ENCODE measurements at places on chromosomes 11 and 22.

- DNase-seq, result no peak
Observed at GRCh38 chr22:20414450-20414849, 20.5 kb downstream of the ZNF74 start.

DNA sequence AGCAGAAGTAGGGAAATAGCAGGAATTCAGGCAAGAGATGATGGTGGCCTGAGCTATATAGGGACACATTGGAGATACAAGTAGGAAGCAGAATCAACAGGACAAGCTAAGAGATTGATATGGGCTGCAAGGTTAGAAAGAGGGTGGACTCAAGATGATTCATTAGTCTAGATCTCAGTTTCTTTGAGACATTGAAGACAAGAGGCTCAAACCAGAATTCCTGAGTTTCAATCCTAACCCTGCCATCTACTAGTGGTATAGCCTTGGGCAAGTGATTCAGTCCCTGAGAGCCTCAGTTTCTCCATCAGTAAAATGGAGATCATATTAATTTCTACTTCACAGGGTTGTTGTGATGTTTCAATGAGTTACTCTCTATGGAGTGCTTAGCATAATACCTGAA is 53.1 kb upstream of the NAV2 start:
- DNase-seq, result no peak

DNA sequence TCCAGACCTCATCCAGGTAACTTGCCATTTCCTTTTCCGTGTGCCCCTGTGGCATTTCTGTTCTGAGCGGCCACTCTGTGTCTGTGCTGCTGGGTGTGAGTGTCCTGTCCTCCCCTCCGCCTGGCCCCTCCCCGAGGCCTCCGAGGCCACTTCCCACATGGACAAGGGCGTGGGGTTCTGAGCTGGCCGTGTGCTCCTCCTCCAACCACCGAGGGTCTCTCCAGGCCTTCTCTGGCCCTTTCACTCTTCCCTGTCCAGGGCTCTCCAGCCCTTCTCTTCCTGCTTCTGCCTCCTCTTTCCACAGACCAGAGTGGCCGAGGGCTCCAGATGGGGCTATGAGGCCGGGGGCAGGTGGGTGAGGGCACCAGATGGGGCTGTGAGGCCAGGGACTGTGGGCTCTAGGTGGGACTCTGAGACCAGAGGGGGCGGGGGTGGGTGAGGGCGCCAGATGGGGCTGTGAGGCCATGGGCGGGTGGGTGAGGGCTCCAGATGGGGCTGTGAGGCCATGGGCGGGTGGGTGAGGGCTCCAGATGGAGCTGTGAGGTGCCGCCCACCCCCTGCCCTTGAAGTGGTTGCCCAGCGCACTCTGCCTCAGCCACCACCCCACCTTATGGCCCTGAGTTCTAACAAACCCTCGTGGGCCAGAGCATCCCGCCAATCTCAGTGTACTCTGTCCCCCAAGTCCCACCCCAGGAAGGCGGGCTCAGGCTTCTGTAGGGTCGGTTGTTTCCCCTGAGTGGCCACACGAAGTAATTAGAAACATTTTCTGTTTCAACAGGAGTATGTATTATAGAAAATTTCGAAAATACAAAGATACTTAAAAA is 24.1 kb downstream of the PTDSS2 start:
- DNase-seq, result no peak

GRCh38 chr11:69245041-69245440 is 48.9 kb upstream of the MYEOV start:
- DNase-seq, result no peak

GRCh38 chr22:45468872-45469271 is 33.8 kb upstream of the FBLN1 start:
- DNase-seq, result no peak

DNA sequence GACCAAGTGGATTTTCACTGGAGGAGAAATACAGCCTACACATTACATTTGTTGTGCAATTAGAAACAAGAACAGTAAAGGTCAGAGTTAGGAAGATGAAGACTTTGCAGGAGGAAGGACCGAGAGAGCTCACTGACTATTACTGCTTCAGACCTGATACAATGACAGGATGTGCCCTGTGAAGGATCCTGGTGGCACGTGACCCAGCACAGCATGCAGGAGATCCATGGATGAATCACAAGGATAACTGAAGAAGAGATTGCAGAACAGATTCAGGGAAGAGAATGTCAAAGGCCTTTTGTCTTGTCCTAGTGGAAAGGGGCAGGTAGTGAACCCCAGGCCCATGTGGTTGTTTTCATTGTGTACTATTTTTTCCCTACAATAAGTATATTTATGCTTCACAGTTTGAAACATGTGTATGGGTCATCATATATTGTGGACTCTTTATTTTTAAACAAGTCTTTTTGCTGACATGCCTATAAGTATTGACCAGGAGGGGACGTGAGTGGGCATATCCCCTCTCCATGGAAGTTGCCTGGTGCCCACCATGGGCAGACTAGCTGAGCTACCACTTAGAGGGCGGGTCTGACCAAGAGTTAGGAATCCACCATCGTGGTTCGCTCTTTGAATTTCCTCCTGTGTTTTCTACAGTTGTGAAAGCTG is 44.3 kb downstream of the RASSF10 start:
- DNase-seq, result no peak

DNA sequence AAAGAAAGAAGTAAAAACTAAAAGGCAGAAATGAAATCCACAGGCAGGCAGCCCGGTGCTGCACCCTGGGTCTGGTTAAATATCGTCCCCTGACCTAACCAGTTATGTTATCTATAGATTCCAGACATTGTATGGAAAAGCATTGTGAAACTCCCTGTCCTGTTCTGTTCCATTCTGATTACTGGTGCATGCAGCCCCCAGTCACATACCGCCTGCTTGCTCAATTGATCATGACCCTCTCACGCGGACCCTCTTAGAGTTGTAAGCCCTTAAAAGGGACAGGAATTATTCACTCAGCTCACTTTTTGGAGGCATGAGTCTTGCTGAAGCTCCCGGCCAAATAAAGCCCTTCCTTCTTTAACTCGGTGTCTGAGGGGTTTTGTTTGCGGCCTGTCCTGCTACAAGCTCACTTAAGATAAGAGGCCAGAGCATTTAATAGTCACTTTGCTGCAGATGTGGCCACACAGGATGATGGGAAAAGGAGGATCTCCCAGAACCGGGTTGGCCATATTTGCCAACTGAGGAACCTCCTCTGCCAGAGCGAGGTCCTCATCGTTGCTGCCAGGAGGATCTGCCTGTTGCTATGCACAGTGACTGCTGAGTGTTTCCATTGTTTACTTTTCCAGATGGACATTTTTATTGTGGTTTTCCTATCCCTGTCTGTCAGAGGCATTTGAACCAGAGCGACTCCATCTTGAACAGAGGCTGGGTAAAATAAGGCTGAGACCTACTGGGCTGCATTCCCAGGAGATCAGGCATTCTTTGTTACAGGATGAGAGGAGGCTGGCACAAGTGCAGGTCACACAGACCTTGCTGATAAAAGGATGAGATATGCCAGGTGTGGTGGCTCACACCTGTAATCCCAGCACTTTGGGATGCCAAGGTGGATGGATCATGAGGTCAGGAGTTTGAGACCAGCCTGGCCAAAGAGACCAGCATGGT is 10.2 kb downstream of the C11orf96 start:
- DNase-seq, result no peak

GRCh38 chr11:122313581-122313980 is 197.6 kb upstream of the BLID start:
- DNase-seq, result no peak
